Muscle of arm (tissue), 14 donors: ENCODE measurements at places on chromosomes 1 and 21. TPM values are rescaled to one million over a fixed set of nuclear protein-coding genes. Genes with fewer than 3 reads are reported as not detected.

- peak; percentile 54 for DNase-seq
Measured at GRCh38 chr21:43333298-43334062, 93.5 kb downstream of the SIK1 start.

SORT1 gene
- polyA plus RNA-seq, result 42.1 TPM

NBPF6 gene
- polyA plus RNA-seq, result not detected

TACSTD2 gene
- 5.0 TPM for polyA plus RNA-seq

GNG4 gene
- not detected for polyA plus RNA-seq

PADI1 gene
- polyA plus RNA-seq, result 0.35 TPM
